ENCODE measurements at places on chromosomes 13 and 19.

GRCh38 chr13:114122127-114122511 is 10.3 kb downstream of the RASA3 start:
- DNase-seq: no peak

DNA sequence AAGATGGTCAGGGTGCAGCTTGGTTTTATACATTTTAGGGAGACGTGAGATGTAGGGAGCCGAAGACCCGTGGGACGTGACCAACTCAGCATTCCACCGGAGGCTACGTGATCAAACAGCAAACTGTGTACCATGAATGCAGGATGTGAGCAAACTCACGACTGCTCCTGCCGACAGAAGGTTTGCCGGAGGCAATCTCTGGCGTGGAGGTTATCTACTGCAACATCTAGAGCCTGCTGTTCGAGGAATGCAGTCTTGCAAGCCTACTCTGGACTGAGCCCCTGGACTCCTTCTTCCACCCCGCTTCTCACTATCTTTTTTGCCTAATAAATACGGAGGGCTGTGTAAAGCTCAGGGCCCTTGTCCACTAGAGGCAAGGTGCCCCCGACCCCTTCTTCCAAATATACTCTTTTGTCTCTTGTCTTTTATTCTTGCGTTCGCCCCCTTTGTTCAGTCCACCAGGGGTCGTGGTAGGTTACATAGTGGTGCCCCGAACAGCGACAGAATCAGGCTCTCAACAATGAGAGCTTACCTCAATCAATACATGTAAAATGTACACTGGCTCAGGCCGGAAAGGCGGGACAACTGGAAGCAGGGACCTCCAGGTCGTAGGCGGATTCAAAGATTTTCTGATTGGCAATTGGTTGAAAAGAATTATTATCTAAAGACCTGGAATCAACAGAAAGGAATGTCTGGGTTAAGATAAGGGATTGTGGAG is 8.9 kb upstream of the OR1I1 start:
- no peak for DNase-seq

- no peak for DNase-seq
Measured at GRCh38 chr13:112771139-112771876, 81.5 kb downstream of the ATP11A start.

DNA sequence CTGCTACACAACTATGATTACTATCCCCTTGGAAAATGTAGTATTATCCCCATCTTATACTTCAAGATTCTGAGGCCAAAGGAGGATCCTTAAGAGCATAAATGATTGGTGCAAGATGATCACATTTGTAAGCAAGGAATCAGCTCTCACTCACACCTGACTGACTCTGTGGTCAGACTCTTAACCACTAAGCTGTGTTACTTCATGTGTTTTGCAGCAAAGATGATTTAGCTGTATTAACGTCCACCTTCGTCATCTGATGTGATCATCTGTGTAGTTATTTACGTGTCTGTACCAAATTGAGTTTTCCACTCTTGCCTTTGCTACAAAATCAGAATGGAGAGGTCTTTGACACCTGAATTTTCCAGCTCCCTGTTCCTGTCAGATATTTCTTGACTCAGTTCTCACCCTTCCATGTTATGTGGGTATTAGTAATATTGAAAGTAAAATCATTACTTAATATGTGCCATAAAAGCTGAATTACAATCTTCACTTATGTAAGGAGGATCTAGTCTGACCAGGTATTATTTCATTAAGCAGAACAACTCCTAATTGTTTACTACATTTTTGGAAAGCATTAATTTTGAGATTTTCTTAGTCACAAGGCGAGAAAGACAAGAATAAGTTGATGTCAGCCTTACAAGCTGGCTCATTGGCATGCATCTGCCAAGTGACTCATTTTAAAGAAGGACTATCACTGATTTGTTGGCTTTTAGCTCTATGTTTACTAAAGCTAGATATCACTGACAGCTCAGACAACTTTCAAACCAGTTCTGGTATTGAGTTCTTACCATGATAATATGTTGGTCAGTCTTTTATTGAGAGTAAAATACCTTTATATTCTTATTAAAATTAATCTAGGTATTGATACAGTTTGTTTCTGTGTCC is 1279.8 kb upstream of the PCDH9 start:
- no peak for DNase-seq

DNA sequence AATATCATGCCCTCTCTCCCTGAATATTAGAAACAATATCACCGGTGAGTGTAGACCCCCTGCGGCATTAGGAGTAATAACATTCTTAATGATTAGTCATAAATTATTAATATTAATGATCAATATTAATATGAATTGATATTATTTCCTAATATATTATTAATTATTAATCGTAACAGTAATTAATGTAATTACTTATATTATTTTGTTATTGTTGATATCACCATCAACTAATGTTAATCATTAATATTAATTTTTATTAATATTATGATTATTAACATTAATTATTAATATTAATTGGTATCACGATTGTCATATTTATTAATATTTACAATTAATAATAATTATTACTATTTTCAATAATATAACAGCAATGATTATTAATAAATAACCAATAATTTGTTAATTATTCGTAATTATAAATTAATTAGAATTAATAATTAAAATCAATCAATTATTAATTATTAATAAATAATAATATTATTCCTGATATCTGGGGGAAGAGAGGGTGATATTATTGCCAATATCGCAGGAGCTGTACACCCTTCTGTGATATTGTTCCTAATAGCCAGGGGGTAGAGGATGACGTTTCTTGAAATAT is 528.8 kb upstream of the PCDH20 start:
- no peak for DNase-seq

- DNase-seq: no peak
Measured at GRCh38 chr13:76836311-76836710, 49.9 kb downstream of the KCTD12 start.

DNA sequence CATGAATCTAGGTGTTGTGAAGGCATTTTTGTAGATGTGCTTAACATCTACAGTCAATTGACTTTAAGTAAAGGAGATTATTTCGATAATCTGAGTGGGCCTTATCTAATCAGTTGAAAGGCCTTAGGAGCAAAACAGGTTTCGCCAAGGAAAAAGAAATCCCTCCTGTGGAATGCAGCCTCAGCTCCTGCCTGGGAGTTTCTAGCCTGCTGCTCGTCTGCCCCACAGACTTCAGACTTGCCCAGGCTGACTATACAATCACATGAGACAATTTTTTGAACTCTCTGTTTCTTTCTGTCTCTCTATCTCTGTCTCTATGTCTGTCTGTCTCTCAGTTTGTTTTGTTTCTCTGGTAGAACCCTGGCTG is 312.5 kb downstream of the OLFM4 start:
- no peak for DNase-seq

GRCh38 chr19:28575816-28576215 is 637.1 kb downstream of the UQCRFS1 start:
- DNase-seq: no peak

DNA sequence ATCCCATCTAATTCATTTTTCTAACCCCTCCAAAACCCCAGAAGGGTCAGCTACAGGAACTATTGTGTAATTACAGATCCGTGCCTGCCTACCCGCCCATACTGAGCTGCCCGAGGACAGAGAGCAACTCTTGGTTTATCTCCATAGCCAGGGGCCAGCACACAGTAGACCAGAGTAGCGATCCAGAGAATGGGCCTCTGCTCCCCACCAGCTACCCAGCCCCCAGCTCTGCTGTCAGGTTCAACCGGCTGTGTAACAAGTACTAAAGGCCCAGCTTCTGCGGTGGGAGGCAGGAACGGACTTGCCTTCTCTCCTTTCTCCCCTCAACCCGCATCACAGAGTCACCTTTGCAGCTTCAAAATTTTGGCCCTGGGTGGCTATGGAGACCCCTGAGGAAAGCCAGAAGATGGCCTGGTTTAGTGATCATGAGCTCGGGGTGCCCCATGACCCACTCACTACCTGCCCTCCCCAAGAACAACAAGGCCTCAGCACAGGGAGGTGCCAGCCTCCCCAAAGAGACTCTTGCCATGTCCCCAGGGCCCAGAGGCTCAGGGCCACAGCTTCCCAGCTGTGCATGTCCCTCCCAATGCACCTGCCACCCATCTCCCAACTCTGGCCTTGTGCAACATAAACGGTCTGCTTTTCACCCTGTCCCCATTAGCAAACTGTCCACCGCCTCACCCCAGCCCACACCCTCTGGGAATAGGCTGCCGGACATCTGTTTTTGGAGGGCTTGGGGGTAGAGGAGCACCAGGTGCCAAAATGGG is 5.7 kb downstream of the CALM3 start:
- no peak for DNase-seq
